Progenitor cell of endocrine pancreas (in vitro differentiated cells): ENCODE measurements at places on chromosomes 3 and 15.

- DNase-seq, result no peak
Measured at GRCh38 chr3:49641921-49642707, 32.0 kb upstream of the APEH start.

DNA sequence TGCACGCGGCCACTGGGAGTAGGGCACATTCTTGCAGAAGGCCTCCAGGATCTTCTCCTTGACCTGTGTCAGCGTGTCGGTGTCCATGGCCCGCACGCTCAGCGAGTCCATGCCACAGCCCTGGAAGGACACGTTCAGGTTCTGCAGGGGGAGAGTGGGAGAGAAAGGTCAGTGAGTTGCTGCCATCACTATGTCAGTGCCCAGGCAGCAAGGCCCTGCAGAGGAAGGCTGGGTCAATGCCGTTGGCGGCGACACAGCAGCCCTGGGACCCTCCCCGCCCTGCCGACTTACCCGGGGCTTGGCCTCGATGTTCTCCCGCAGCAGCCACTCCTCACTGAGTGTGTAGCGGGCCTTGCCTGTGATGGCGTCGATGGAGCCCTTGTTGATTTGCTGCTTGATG, 19.8 kb downstream of the H1-8 start:
- DNase-seq, result no peak

DNA sequence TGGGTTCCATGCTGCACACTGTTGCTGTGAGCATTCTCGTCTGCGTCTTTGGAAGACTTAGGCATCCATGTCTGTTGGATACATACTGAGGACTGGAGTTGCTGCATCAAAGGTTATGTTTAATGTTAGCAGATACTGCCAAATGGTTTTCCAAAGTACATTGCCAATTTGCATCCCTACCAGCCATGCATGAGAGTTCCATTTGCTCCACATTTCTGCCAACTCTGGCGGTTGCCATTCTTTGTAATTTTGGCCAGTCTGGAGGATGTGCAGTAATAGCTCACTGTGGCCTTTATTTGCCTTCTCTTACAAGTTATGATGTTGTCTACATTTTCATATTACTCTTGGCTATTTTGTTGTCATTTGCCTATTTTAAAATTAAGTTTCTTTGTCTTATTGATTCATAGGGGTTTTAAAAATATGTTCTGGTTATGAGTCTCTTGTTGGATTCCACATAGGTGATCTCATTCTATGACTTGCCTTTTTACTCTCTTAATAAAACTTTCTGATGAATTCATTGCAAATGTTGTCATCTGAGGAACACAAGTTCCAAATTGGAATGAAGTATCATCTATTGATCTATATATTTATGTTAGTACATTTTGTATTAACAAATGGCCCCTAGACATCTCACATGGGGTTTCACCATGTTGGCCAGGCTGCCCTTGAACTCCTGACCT, 42.1 kb downstream of the FBLN2 start:
- no peak for DNase-seq

DNA sequence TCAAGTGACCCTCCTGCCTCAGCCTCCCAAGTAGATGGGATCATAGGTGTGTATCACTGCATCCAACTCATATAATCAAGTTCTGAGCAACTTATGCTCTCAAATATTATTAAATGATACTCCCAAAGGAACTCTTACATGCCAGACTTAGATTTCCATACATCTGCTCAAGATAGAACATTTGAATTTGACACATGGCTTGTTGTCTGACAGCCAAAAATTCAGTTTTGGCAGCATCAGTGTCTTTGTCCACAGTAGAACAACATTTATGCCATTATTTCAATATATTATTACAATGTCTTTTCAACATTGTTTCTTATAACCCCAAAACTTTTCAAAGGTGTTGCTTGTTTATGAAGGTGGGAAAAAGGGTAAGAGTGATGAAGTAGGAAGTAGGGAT, 116.2 kb downstream of the SUCNR1 start:
- DNase-seq, result no peak

- no peak for DNase-seq
Measured at GRCh38 chr15:64596701-64597476, 136.5 kb downstream of the ZNF609 start.

GRCh38 chr15:67762610-67763368, 62.5 kb upstream of the SKOR1 start:
- no peak for DNase-seq

GRCh38 chr3:171092467-171092911, 66.0 kb upstream of the SLC2A2 start:
- no peak for DNase-seq

DNA sequence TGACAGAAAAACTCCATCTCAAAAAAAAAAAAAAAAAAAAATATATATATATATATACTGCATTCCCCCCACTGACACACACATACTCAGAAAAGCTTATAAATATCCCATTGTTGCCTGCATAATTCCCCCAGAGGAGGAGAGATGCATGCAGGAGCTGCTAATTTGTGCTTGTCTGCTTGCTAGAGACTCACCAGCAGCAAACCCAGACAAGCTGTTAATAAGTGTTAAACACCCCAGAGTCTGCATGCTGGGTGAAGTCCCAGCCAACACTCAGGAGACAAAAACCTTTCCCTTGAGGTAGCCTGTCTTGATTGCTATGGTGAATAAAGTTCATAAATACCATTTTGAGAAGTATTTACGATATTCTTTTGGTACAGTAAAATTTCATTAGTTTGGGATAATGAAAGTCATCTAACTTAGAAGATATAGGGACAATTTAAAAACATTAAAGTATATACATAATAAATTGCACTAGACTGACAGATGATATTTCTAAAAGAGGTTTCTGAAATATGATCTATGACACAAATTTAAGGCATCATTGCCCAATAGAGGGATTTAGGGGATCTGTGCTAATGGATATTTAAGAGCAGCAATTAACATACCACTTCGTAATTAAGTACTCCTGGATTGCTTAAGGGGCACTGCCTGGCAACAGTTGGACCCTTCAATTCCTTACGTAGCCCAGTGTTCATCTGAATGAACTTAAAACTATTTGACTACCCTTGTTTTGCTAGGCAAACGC, 400.0 kb upstream of the C2CD4B start:
- DNase-seq, result no peak

- DNase-seq, result no peak
Measured at GRCh38 chr3:132135628-132136333, 101.0 kb upstream of the CPNE4 start.

DNA sequence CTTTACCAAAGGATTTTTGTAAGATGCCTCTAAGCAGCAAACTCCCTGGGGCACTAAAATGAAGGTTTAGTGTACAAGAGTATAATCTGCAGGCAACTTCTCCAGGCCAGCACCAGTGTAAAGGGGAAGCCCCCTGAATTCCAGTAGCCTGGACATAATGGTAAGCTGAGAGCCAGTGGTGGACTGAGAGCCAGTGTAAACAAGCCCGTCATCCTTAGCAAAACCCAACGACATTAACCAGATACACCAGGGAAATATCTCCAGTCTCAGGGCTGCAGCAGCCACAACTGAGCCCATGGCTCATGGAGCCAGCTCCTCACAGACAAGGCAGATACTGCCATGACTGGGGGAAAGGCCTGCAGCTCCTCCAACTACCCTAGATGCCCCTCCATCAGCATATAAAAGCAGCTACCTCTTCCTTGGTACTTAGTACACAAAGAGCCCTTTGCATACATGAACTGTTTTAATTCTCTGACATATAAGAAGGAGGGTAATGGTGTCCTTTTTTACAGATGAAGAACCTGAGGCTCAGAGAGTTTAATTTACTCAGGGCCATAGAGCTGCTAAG, 21.7 kb downstream of the PARP16 start:
- no peak for DNase-seq

DNA sequence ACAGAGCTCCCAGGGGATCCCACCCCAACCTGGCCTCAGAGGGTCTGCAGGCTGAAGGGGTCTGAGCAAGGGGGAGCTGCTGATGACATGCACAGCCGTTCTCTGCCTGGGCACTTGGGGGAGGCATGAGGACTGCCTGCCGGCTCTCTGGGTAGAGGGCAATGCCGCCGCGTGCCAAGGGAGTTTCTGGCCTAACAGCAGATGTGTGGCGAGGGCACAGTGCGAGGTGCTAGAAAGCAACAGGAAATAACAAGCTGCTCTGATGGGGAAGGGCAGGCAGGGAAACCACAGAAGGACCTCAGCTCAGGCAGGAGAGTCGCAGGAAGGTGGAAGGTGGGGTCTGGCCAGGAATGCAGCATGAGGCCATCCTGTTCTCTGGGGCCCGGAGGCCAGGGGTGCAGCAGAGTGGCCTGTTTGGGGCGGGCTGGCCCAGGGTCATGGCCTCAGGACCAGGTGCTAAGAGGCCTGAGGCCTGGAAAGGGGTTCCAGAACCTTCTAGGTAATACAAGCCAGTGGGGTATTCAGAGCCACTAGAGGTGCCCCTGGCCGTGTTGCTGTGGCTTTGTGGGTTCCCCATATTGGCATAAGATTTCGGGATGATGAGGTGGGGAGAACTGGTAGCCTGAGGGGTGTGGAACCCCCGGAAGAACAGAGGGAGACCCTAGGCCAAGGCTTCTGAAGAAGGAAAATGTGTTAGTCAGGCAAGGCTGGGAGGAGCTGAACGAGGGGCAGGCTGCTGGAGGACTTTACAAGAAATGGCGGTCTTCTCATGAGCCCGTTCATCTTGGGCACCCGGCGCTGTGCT, 41.2 kb downstream of the RGMA start:
- no peak for DNase-seq

DNA sequence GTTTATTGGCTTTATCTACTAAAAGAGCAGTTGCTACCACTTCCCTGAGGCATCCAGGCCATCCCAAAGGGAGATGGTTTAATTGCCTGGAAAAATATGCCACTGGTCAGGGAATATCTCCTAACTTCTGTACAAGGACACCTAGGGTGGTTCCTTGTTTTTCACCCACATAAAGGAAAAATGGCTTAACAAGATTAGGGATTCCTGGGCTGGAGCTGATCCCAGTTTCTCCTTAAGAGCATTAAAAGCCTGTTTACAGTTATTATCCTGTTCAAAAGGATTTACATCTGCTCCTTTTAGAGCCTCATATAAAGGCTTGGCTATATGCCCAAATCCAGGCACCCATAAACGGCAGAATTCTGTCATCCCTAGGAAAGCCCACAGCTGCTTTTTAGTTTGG, 70.2 kb upstream of the WNT7A start:
- DNase-seq, result no peak
